ENCODE measurements at places on chromosomes 2 and 18.

- no peaks in the 10 kb centered on the region for H3K4me1 ChIP-seq
- H3K36me3 ChIP-seq: peaks cover 93% of the 10 kb centered on the region
- H3K27ac ChIP-seq: no peak overlapping the region
- H3K27me3 ChIP-seq: no peaks in the 10 kb centered on the region
- DNase-seq: no peak
These were observed 16.2 kb downstream of the ATG16L1 start for GRCh38 chr2:233267516-233268245.

DNA sequence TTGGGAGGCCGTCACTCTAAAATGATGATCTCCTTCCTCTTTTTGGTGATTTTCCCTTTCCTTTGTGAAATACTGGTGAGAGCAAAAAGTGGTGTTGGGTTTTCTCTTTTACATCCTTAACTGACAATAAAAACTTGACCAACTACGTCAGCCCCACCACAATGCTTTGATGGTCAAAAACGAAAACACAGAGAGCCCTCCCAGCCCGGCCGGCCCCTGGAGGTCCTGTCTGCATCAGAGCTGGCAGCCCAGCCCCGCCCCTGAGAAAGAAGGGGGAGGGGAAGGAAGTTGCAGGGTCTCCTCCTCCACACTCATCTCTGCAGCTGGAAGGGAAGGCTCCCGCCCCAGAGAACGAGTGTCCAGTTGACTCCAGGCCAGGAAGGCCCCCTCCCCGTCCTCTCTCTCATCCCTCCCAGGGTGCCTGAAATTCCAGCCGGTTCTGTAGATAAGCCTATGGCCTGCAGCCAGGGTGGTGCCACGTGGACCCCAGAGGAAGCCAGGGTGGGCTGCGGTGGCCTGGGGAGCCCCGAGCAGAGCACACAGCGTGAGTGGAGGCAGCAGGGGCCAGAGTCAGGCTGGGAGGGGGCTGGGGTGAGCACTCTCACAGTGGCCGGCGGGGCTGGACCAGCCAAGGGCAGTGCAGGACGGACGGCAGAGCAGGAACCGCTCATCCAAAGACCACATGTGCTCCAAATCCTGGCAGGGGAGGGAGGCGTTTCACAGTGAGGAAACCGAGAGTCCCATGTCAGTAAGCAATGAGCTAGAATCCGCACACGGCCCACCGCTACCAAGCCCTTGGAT, 19.8 kb downstream of the BIN1 start:
- no peak overlapping the region for H3K4me3 ChIP-seq
- H3K36me3 ChIP-seq: no peaks in the 10 kb centered on the region
- H3K27me3 ChIP-seq: peaks cover 60% of the 10 kb centered on the region

- no peak overlapping the region for H3K27ac ChIP-seq
- no peaks in the 10 kb centered on the region for H3K36me3 ChIP-seq
- no peak for DNase-seq
- no peak overlapping the region for H3K4me3 ChIP-seq
- H3K4me1 ChIP-seq: no peaks in the 10 kb centered on the region
These were observed 171.2 kb downstream of the ANTXR1 start for GRCh38 chr2:69184224-69184623.

- H3K4me1 ChIP-seq: no peaks in the 10 kb centered on the region
- H3K27me3 ChIP-seq: no peaks in the 10 kb centered on the region
- H3K27ac ChIP-seq: no peak overlapping the region
- no peak overlapping the region for H3K4me3 ChIP-seq
- H3K36me3 ChIP-seq: no peaks in the 10 kb centered on the region
These were observed 141.2 kb downstream of the IKZF2 start for GRCh38 chr2:213010106-213010779.

DNA sequence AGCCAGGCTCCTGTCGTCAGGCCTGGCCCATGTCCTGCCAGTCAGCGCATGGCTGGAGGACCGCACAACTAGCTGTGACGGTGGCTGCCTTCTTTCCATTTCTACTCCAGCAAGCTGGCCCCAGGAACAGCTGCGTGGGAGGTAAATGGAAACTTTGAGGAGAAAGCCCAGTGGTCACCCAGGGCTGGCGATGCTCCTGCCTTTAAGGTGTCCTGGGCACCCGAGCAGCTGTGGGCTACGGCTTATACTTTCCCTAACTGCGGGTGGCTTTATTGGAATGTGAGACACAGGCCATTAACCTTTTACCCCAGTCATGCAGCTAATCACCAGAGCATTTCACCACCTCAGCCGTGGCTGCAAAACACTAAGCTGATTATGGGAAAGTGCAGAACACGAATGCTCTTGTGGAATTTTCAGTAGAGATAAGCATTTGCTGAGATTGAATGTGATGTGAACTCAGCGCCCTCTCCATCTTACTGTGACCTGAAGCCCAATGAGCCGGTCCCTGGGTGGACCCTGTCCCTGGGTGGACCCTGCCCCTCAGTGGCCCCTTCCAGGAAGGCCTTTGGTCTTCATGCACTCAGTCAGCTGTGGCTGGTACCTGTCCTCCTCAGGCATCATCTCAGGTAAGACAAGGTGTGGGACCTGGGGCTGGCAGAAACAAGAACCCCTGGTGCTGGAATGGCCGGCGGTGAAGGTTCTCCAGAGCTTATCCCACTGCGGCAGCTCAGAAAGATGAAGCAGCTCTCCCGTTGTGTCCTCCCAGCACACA, 275.4 kb upstream of the HS6ST1 start:
- no peaks in the 10 kb centered on the region for H3K4me1 ChIP-seq
- no peak overlapping the region for H3K4me3 ChIP-seq
- no peak for DNase-seq
- H3K27me3 ChIP-seq: peaks cover 5% of the 10 kb centered on the region

GRCh38 chr2:217103752-217104545, 244.1 kb upstream of the TNP1 start:
- H3K4me1 ChIP-seq: peaks cover 21% of the 10 kb centered on the region
- no peaks in the 10 kb centered on the region for H3K36me3 ChIP-seq
- no peak overlapping the region for H3K4me3 ChIP-seq

- peaks cover 13% of the 10 kb centered on the region for H3K36me3 ChIP-seq
- no peak for DNase-seq
- no peak overlapping the region for H3K4me3 ChIP-seq
- H3K27ac ChIP-seq: no peak overlapping the region
- H3K27me3 ChIP-seq: no peaks in the 10 kb centered on the region
These were observed 2.8 kb upstream of the SLC20A1 start for GRCh38 chr2:112642966-112643365.

GRCh38 chr18:44258576-44258975, 422.1 kb upstream of the SETBP1 start:
- no peak overlapping the region for H3K4me3 ChIP-seq
- DNase-seq: no peak
- no peak overlapping the region for H3K27ac ChIP-seq
- H3K36me3 ChIP-seq: no peaks in the 10 kb centered on the region
- H3K4me1 ChIP-seq: no peaks in the 10 kb centered on the region
